NCI-H1417 (cell line): ENCODE measurements at places on chromosomes 1 and 21.

DNA sequence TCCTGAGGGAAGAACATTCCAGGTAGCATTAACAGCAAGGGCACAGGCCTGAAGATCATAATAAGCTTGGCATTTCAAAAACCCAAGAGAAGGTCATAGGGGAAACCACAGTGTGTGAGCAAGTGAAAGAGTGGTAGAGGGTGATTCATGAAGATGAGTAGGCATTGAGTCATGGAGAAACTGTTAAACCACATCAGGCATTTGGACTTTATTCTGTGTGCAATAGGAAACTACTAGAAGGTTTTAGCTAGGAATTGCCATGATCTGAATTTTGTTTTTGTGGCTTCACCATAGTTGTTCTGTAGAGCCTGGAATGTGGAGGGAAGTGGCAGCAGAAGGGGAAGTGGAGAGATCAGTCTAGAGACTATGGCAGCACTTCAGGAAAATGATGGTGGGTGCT, 359.0 kb upstream of the PTBP2 start:
- DNase-seq = no peak

DNA sequence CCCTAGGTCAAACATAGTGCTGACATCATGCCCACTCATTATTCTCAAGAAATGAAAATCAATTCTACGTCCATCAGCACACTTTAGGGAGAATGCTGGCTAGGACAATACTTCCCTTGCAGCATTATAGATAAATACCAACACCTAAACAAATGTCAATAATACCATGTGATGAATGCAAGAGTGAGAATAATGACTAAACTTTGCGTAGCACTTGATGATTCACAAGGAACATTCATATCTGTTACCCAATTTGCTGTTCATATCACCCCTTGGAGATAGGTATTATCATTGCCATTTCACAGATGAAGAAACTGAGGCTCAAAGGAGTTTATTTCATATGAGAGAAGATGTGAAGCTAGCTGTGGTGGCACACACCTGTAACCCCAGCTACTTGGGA, 24.8 kb upstream of the EPS15 start:
- DNase-seq = no peak

GRCh38 chr1:233695901-233696300, 82.0 kb downstream of the KCNK1 start:
- no peak for DNase-seq

GRCh38 chr1:170619241-170620028, 44.5 kb upstream of the PRRX1 start:
- DNase-seq = peak; percentile 8

- no peak for DNase-seq
Measured at GRCh38 chr1:214010197-214010573, 22.4 kb downstream of the PROX1 start.

- no peak for DNase-seq
Measured at GRCh38 chr1:232510367-232511110, 119.4 kb downstream of the SIPA1L2 start.

- DNase-seq = peak; percentile 77
Measured at GRCh38 chr1:8560611-8561544, 243.0 kb downstream of the SLC45A1 start.

GRCh38 chr1:111737216-111738132, 1.7 kb downstream of the INKA2 start:
- DNase-seq = no peak

DNA sequence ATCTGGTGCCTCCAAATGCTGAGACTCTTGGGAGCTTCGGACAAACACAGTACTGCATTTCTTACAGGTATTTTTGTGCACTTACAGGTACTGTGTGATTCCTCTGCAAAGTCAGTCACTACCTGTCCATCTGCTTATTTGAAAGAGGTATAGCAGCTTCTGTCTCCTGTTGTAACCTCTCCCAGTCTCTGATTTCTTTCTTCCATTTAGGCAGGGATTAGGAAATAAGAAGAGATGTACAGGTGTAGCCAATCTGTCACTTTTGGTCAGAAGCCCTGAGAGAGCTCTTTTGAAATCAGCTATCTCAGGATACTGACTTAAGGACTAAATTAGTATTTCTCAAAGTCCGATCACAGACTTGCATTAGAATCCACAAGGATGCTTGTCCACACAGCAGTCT, 54.0 kb downstream of the AKT3 start:
- DNase-seq = no peak
